ENCODE measurements at places on chromosomes 3 and 15.

GRCh38 chr15:51739061-51739712 is 1.7 kb upstream of the LYSMD2 start:
- DNase-seq = no peak

DNA sequence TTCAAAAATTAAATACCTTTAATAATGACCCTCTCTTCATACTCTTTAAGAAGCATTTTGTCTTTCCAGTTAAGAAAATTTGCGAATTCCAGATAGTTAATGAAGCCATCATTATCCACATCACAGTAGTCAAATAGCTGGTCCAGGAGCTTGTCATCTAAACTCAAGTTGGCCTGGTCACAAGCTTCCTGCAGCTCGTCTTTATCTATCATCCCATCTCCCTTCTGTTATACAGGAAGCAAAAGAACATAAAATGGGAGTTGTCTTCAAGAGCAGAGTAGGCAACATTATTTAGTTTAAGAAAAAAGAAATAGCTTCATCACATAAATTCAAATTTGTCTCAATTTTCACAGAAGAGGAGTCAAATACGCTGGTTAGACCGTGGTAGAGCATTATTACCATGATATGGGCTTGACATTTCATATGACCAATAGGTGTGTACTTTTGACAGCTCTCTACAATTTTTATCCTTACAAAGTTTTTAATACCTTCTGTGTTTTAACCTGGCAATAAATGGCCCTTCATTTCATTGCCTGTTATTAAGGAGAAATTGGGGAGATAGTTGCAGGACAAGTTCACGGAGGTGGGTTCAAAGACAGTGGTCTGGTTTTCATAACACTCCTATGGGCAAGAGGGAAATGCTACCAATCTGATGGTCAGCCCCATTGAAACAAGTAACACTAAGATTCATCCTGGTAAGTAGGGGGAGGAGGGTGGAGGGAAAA is 45.4 kb downstream of the EFHB start:
- DNase-seq = no peak

DNA sequence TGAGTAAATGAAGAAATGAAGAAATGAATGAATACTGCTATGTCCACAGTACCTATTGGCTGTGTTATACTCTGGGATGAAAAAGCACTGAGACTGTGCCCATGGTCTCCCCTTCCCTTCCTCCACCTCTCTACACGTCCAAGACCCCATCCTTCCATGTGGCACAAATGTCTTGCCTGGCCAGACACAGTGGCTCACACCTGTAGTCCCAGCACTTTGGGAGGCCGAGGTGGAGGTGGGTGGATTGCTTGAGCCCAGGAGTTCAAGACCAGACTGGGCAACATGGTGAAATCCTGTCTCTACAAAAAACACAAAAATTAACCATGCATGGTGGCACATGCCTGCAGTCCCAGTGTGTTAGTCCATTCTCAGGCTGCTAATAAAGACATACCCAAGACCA is 200.1 kb downstream of the FAM43A start:
- DNase-seq = no peak

GRCh38 chr3:19934098-19934566 is at the start of gene EFHB:
TSS of gene EFHB (minus strand) at chr3:19934217. CDS start at chr3:19934018, 199 bp downstream.
- no peak for DNase-seq

DNA sequence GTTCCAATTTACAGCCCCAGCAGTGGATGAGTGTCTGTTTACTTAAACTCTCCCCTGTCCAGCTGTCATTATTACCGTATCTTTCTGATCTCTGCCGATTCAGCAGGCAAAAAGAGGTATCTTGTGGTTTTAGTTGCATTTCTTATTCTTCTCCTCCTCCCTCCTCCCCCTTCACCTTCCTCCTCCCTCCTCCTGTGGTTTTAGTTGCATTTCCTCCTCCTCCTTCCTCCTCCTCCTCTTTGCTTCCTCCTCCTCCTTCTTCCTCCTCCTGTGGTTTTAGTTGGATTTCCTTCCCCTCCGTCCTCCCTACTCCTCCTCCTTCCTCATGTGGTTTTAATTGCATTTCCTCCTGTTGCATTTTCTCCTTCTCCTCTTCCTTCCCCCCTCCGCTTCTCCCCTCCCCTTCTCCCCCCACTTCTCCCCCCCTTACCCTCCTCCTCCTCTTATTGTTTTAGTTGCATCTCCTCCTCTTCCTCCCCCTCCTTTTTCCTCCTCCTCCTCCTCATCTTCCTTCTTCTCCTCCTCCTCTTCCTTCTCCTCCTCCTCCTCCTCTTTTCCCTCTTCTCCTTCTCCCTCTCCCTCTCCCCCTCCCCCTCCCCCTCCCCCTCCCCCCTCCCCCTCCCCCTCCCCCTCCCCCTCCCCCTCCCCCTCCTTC is 25.3 kb upstream of the VPS33B start:
- DNase-seq = peak; percentile 32

DNA sequence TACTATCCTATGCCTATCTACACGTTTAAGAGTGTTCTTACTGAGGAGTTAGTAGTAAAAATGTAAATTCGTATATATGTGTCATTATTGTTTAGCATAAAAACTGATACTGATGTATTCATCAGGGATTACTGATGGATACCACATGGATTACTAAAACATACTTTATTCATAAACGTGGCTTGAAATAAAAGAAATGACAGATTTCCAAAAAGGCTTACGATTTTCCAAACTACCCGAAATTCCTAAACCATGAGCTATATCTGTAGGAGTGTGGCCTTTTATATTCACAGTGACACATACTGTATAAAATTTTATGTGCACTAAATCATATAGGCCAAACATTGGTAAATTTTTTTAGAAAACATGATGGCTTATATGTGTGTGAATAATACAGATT is 6.9 kb downstream of the TSC22D2 start:
- DNase-seq = no peak

GRCh38 chr3:109191421-109191820 is 54.9 kb downstream of the C3orf85 start:
- no peak for DNase-seq

GRCh38 chr3:146222204-146223046 is 28.5 kb downstream of the PLSCR4 start:
- DNase-seq = no peak

- no peak for DNase-seq
Measured at GRCh38 chr3:113132571-113132996, 78.8 kb upstream of the BOC start.

DNA sequence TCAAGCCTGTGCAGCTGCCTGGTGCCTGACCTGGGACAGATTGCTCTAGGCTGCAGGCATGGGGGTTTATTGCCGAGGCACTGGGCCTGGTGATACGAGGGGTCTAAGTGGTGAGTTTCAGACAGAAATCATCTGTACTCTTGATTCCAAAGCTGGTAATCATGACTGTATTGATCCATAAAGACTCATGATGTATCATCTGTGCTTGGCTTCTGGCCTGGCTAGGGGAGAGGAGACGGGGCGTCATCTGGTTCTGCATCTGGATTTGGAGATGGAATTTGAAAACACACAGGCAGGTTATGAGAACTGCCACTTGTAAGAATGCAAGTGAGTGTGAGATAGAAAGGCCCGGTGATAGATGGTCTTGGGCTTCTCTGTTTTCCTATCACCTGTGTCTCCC is 337.4 kb upstream of the C2CD4B start:
- DNase-seq = no peak

- DNase-seq = no peak
Measured at GRCh38 chr15:101017093-101017754, 98.1 kb downstream of the LRRK1 start.

DNA sequence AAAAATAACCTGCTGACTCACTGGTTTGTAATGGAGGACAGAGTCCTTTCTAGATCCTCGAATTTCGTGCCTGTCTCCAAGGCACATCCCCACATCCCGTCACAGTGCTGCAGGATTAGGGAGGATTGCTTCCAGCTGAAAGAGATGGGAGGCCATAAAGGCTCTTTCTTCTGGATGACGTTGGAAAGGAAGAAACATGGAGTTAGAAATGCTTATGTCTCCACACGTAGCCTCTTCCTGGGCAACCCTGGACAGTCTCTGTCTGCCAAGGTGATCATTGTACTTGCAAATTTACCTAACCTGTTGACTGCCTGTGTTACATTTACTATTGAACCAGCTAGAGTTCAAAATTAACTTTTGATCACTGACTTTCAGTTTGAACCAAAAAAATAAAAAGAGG is 27.6 kb upstream of the VILL start:
- DNase-seq = no peak

DNA sequence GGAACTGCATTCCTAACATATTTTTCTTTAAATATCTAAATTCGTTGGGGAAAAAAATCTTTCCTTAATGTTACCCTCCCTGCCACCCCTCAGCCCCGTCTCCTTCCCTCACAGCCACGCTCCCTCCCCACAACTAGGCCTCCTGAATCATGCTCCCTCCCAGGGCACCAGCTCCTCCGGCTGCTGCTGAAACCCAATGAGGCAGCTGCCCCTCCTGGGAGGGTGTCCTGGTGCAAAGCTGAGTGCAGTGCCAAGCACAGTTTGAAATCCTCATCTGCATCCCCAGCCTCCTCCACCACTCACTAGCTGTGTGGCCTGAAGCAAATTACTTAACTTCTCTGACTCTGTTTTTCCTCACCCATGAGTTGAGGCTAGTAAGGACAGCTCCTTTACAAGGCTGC is 2.7 kb upstream of the NR2E3 start:
- DNase-seq = no peak

DNA sequence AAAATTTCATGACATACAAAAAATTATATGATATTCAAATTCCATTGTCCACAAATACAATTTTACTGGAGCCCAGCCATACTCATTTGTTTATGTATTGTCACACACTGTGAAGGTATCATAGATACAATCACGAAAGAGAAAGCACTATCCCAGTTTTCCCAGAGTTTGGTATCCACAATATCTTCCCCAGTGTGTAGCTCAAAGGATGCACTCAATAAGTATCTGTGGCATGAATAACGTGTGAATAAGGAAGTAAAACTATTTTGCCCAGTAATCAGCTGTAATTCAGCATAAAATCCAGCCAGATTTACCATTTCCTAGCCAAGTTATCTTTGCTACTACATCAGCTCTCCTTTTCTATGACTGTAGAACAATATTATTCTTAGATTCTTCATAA is 131.3 kb upstream of the KCNMB2 start:
- no peak for DNase-seq

DNA sequence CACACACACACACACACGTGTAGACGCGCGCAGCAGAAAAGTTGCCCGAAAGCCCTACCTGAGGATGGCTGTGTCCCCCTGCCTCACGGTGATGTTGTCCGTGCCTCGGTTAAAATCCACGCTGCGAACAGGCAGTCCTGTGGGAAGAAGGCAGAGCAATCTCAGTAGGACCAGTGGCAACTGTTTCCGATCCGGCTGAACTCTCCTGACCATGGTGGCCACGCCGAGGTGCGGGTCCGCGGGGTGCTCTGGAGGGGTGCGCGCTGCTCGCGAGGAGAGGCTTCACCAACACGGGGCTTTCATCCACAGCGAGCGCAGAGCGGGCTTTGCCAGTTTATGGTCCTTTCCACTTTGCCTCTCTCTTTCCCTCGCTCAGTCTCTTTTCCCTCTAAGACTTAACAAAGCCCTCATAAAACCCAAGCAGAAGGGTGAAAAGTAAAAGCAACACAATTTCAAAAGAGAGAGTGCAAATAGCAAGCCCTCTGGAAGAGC is 422 bp downstream of the LSAMP start:
- DNase-seq = no peak

DNA sequence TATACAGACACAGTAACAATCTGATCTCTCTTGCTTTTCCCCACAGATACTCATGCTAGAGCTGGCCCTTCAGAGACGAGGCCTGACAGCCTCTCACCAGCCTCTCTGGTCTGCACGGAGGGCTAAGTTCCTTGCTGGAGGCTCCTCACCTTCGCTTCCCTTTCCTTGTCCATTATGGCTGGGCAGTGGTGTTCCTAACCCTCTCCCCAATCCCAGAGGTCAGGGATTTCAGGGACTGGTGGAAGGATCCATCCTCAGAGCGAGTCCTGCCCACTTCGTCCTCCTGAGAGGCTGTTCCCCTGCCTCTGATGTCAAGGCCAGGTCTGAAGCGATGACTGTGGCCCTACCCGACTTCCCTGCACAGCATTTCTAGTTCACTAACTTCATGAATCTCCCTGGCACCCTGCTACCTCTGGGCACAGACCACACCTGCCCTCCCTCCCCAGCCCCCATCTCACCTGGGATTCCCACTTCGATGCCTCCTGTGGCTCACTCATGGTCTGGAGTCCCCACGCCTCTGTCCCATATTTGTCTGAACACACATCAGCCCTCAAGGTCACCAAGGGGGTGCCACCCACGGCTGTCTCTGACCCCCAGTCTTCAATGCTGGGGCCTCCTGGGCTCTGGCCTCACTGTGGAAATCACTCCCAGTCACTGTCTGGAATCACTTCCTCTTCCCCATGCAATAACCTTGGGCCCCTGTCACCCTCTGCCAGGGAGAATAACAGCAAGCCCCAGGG is 124.9 kb upstream of the PRR20G start:
- peak; percentile 9 for DNase-seq

- no peak for DNase-seq
Measured at GRCh38 chr15:42796955-42797782, 60.2 kb upstream of the CDAN1 start.

- DNase-seq = no peak
Measured at GRCh38 chr15:25797511-25797935, 65.6 kb downstream of the ATP10A start.

DNA sequence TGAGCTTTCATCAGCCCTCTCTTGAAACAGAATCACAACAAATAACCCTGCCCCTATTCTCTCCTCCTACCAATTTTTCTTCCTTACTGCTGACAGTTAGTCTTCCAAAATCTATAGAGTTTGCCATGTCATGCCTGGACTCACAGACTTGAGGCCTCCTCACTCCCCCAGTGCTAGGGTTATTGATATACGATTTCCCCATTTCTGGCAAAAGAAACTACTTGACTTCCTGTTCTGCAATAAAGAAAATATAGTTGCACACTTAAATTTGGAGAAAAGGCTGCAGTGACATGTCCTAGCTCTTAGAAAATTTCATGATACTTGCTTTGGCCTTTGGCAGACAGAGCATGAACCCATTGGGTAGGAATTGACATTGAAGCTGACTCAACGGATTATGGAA is 75.9 kb downstream of the CYP19A1 start:
- DNase-seq = no peak

GRCh38 chr3:31448882-31449243 is 83.9 kb upstream of the STT3B start:
- DNase-seq = no peak

DNA sequence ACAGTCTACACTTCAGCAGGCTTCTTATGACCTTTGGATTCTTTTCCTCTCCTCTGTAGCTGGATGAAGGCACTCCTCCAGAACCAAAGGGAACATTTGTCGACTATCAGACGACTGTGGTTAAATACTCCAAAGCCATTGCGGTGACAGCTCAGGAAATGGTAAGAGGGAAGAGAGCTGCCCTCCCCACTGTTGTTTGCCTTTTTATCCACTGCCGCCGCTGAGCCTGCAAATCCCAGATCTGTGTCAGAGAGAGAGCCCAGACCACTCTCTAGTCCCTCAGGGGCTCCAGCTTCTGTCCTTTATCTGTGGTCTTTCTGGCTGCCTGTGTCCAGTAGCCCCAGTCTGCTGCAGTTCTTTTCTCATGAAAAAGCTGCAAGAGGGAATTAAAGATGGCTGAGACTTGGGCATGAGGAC is 261.5 kb upstream of the TPM1 start:
- DNase-seq = peak; percentile 9

- DNase-seq = no peak
Measured at GRCh38 chr3:115272036-115272824, 125.1 kb upstream of the ZBTB20 start.
